ENCODE measurements at places on chromosomes 7 and 10. TPM values are rescaled to one million over a fixed set of nuclear protein-coding genes. Genes with fewer than 3 reads are reported as not detected.

DNA sequence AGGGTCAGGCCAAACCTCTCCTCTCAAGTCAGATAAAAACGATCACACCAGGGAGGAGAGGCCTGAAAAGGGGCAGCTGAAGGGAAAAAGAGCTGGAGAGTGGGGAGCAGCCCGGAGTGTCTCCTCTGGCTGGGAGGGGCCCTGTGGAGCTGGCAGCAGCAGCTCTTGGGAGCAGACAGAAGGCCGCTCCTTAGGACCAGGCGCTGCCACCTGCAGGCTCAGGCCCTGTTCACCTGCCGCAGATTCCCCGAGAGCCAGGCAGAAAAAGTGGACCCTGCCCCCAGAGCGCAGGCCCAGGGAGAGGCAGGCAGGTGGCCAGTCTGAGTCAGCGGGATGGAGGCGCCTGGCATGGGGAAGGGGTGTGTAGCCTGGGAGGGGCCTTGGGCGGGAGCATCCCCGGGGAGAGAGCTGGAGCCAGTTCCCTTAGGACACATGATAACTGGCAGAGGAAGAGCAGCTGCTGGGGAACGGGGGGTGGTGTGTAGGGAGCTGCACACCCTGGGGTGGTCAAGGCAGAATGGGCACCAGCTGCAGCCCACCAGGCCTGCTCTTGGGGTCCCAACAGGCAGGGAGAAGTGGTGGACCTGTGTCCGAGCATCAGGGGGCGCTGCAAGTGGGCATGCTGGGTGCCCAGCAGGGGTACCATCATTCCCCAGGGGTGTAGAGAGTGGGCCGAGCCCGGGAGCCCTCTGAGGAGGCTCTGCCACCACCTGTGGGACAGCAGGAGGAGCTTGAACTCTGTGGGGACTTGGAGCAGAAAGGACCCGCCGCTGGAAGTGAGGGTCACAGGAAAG, 177.2 kb upstream of the RHEB start:
- DNase-seq: peak; percentile 60

TMEM229A gene
- not detected for polyA plus RNA-seq

DBF4 gene
- polyA plus RNA-seq: 17.9 TPM

CRHR2 gene
- polyA plus RNA-seq: not detected
